ENCODE measurements at places on chromosomes 12 and 14.

DNA sequence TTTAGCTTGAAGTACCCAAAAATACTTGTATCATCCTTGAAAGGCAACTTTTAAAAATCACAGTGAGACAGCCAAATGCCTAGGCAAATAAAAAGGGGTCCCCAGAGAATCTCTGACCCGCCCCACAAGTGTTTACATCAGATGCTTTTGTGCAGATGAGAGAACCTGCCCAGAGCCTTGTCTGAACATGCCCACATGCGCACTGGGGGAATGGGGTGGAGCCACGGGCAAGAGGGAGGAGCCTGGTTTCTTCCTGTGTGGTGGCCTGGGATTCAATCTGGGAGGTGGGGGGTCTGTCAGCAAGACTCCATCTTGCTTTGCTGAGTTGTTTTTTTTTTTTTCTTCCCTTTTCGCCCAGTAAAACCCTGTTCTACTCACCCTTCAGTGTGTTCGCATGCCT, 381.7 kb upstream of the CCDC196 start:
- DNase-seq, result peak; percentile 23

- DNase-seq, result peak; percentile 78
Measured at GRCh38 chr12:44000309-44000952, 164.6 kb downstream of the TMEM117 start.

- DNase-seq, result no peak
Measured at GRCh38 chr14:63091394-63091996, 46.2 kb upstream of the KCNH5 start.

- no peak for DNase-seq
Measured at GRCh38 chr12:26572137-26572536, 260.9 kb downstream of the ITPR2 start.
